Coronary artery (tissue), 2 donors: ENCODE measurements at places on chromosomes 12 and 14.

DNA sequence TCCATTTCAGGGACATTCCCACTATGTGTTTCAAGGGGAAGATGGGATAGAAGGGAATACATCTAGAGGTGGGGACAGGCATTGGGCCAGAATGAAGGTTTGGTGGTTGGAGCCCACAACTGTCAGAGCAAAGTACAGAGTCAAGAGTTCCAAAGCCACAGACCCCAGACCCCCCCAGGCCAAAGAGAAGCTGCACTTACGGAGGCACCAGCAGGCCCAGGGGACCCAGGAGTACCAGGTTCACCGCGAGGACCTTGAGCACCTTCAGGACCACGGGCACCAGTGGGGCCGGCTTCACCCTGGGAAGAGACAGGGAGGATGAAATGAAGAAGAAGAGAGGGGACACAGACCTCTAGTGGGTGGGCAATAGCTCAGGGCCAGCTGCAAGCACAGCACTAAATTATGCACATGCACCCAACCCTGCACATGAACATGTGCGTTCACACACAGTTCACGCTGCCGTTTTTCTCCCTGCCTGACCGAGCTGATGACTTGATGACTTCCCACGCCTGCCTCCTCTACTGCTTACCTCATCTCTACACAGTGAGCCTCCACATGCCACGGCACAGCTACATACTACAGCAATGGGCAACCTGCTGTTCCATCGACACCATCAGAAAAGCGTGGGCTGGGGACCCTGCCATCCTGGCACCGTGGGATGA lies 16.7 kb downstream of the COL2A1 start:
- DNase-seq: no peak

GRCh38 chr12:6235906-6236640 lies 35.9 kb downstream of the CD9 start:
- DNase-seq: no peak

- no peak for DNase-seq
These were observed at the start of gene SLC39A5 for GRCh38 chr12:56229916-56230431. Gene SLC39A5 (plus strand): TSS chr12:56230051. CDS start chr12:56231275, 1,224 bp downstream.

- DNase-seq: no peak
These were observed 413 bp downstream of the RARG start for GRCh38 chr12:53231671-53231920.

DNA sequence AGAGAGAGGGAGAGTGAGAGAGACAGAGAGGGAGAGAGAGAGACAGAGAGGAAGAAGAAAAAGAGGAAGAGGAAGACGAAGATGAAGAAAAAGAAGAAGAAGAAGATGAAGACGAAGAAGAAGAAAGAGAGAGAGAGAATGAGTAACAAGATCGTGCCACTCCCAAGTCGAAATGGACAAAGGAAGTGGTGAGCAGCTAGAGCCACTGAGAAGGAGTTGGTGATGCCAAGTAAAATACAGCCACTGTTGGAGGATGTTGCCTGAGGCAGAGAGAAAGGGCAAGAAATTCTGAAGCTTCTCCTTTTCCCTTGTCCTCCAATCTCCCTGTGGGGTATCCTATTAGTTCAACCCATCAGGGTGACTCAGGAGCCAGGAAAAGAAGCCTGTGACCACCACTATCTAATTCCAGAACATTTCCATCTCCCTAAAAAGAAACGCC lies 12.5 kb upstream of the ANAPC5 start:
- no peak for DNase-seq

DNA sequence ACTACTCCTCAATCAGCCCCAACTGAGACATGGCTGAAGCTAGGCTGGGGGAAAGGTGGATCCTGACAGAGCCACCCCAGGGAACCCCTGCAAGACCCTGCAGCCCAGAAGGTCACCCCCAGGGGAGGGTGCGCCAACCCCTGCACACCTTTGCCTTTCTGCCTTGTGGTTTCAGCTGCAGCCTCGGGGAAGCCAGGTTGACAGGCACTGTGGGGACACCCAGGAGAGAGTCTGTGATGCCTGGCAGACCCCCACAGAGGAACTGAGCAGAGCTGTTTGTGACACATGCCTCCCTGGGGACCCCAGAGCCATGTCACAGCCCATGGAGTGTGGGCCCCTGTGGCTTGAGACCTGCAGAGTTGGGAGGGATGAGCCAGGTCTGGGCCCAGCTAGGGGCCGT lies 11.8 kb upstream of the HHIPL1 start:
- DNase-seq: no peak

GRCh38 chr12:2256915-2257314 lies 204.1 kb downstream of the CACNA1C start:
- DNase-seq: no peak

DNA sequence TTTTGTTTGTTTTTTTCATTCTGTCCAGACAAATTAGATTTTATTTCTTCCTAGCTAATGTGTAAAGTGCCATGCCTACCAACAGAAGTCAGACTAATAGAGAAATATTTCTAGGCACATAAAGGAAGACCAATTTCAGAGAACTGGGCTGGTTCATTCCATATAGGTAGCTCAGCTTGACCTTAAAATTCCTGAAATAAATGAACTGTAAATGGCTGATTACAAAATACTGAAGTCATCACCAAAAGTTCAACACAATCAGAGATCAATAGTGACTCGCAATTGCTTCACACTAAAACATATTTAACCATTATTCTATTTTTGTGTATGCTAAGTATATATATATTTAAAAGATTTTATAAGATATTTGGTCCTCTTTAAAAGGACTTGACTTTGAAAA lies 34.2 kb downstream of the PTPRB start:
- DNase-seq: no peak

- DNase-seq: no peak
These were observed 82.7 kb downstream of the GRIP1 start for GRCh38 chr12:66596199-66596598.

DNA sequence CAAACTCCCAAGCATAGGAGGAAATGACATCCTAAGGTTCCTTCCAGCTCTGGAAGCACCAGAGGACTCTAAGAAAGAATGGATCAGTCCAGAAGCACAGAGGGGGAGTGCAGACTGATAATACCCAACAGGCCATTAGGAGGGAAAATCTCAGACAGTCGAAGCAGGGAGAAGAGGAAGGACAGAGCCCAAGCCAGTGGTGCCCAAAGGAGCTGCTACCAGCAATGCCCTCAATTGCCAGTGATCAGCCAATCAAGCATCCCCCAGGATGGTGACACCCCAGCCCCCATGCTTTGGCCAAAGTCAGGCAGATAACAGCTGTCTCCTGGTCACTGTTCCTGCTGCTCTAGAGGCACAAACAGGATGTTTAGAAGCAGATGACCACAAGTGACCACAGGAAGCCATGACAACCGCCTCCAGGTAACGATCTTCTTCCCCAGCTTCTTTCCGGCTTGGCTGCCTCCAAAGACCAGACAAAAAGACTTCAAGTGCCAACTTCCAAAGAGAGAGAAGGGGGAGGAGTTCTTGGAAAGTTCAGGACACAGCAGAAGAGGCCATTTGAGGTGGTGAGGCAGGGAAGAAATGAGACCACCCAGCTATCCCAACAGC lies 16.2 kb downstream of the PXN start:
- no peak for DNase-seq

GRCh38 chr12:121649819-121650353 lies 19.6 kb downstream of the MORN3 start:
- DNase-seq: no peak

DNA sequence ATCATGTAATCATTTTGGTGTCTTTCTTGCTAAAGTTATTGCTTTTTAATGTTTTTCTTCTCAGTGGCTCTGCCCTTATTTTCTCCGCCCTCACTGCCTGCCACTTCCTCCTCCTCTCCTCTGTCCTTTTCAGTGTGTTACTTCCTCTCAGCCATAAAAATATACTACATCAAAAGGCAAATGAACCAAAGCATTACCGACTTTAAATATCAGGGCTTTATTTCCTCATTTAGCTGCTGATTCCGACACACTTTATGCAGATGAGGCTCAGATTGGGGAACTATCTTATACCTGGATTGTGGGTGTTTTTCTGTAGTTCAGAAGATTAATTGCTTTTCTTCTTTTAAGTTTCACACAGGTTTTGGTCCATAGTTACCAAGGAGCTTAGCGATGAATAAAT lies 118.1 kb downstream of the CMAS start:
- DNase-seq: no peak

DNA sequence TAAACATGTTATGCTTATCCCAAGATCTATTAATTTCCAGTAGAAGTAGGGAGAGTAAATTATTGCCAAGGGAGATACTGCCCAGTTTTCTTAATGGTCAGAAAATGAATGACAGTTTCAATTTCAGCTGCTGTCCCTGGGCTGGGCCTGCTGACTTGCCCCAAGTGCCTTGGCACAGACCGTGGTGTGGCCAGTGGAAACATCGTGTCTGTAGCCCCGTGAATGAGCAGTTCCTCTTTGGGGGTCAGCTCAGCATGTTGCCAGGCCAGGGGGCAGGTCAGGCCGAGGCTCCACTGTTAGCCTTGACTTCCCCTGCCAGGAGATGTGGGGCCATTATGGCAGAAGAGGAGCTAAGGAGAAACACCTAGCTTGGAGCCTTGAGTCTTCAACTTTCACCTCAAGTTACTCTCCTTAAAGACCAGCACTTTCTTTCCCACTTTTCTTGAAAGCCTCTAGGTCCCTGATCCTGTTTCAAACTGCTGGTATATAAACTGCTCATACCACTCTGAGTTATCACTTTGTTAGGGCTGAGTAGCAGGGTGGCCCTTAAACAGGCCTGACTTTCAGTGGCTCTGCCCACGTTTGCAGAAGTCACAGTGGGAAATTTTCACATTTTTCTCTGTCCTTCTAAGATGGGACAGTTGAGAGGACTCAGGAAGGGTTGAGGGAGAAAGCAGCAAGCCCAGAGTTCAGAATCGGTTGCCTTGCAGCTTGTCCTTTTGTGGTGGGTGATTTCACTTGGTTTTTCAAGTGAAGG lies 73.2 kb downstream of the SUSD6 start:
- no peak for DNase-seq

DNA sequence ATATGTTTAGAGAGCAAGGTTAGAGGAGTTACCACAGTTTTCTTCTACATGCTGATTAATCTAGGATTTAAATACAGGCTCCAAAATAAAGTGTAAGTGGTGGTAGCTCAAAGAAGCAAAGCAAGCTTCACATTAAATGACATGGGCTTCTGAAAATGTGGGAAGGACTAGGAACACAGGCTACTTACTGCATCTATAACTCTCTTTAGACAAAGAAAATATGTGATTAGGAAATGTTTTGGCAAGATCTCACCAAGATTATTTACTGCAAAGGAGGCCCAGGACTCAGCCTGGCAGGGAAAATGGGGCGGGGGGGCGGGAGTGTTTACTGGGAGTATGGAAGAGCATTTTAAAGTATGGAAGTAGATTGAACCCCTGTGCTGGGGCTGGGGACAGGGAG lies 39.4 kb downstream of the ETV6 start:
- DNase-seq: no peak

DNA sequence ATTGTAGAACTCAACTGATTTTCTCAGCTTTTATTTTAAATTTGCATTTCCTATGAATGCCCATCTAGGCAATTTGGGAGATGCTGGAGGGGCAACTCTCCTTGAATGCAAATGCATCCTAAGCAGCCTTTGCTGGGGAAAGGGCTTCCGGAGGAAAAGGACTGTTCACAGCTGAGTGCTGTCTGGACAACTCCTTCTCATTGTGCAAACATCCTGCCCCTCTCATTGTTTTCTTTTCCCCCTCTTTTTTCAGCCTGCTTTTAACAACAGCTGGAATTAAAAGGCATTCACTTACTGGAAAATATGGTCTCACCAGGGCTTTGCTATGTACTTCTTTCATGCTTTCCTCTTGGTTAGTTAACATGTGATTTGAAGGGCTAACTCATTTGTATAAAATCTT lies 397.8 kb downstream of the FUT8 start:
- no peak for DNase-seq

GRCh38 chr14:65151609-65151956 lies 49.3 kb upstream of the MAX start:
- DNase-seq: no peak

DNA sequence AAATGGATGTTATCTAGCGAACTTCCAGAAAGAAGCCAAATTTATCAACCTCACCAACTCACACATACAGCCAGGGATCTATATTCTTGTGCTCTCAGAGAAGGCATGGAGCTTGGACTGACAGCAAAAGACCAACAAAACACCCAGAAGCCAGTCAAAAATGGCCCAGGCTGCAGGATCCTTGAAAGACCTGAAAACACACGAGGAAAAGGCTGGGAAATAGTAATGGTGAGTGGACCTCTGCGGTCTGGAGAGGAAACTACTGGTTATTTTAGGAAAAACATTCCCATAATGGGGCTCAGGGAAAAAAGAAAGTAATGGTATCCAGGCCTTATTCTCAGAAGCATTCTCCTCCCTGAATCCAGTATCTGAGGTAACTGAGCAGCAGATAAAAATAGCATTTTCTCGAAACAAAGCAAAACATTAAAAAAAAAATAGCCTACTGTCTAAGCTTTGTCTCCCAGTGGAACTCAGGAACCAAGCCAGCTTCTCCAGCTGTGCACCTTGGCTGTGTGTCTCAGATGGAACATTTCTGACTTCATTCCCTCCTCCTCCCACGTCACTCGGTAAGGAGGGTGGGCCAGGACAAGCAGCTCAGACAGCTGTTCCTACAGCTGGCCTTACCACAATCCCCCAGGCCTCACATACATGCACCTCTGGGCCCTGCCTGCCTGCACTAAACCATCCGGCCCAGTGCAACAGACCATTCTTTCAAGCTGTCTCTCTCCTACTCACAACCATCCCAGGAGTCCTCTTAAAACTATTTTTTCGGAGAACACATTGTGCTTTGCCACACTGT lies 249.9 kb downstream of the DAD1 start:
- peak; percentile 78 for DNase-seq

GRCh38 chr14:90487031-90487430 lies 90.2 kb downstream of the CALM1 start:
- no peak for DNase-seq

GRCh38 chr12:69508621-69509020 lies 38.4 kb downstream of the FRS2 start:
- DNase-seq: no peak

DNA sequence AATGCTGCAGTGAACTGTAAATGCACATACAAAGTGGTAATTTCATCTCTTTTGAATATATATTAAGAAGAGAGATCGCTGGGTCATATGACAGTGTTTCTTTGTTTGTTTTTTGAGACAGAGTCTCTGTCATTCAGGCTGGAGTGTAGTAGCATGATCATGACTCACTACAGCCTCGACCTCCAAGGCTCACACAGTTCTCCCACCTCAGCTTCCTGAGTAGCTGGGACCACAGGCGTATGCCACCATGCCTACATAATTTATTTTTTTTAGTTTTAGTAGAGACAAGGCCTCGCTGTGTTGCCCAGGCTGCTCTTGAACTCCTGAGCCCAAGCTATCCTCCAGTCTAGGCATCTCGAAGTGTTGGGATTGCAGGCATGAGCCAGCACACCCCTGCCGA lies 62.4 kb upstream of the ACSS3 start:
- no peak for DNase-seq
